Upper lobe of left lung (tissue), 6 donors: ENCODE measurements at places on chromosomes 6 and 20. TPM values are rescaled to one million over a fixed set of nuclear protein-coding genes. Genes with fewer than 3 reads are reported as not detected.

- DNase-seq = no peak
Measured at GRCh38 chr20:49349694-49350252, 71.9 kb upstream of the ZNFX1 start.

NKX2-2 gene
- total RNA-seq = not detected

- DNase-seq = no peak
Measured at GRCh38 chr6:133590196-133590595, 298.7 kb upstream of the TCF21 start.

TRIM10 gene
- not detected for total RNA-seq

CTCFL gene
- total RNA-seq = 0.14 TPM

ARMC12 gene
- total RNA-seq = 0.54 TPM

SLC17A2 gene
- total RNA-seq = not detected

- no peak for DNase-seq
Measured at GRCh38 chr6:6397842-6398241, 77.4 kb upstream of the F13A1 start.

DNA sequence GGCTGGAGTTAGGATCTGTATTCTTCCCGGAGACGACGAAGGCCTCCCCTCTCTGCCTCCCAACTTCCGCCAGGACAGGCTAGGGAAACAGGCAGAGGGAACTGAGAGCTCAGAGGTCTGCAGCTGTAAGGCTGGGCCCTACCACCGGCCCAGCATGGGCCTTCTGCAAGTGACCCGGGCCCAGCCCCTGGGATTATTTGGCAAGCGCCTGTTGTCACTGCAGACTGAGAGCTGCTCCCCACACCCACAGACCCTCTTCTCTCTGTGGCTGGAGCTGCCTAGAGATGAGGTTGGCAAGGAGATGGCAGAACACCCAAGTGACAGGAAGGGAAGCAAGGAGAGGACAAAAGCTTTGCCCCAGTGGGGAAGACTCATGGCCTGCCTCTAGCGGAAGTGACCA, 212.6 kb downstream of the ZDHHC14 start:
- no peak for DNase-seq

- no peak for DNase-seq
Measured at GRCh38 chr6:118860880-118861279, 33.1 kb upstream of the ASF1A start.

- DNase-seq = no peak
Measured at GRCh38 chr20:8815208-8815607, 253.7 kb upstream of the PLCB4 start.

DNA sequence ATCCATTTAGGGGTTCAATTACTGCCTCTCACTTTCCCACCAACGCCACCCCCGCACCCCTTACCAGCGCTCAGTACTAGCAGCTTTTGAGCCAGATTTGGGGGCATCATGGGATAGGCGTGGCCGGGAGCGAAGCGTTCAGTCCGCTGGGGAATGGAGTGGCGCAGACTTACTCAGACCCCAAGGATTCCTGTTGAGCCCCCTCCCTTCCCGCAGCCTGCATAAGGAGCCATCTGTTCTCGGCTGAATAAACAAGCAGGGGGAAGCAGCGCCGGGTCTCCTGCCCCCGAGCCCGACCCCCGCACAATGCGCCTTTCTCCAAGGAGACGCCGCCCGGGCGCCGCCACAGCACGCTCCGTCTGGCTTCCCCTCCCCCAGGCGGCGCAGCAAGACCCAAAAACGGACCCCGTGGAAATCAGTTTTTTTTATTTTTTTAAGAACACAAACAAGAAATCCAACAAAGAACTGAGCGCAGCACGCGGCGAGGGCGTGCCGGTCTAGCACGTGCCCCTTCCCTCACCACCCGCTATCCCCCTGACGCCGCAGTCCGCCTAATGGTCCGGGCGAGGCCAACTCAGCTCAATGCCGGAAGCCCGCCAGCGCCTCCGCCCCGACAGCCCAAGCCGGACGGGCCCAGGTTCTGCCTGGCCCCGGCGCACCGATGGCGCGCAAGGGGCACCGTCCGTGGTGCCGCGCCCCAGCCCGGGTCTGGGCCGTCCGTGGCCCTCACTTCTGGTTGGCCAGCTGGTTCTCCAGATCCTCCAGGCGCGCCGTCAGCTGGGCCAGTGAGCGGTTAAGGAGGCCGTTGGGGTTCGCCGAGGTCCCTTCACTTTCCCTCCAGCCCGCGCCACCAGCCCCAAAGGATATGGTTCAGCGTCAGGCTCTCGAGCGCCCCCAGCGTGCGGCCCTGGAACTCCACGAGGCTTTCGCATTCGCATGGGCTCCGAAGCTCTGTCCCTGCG, 13.3 kb upstream of the RBPJL start:
- peak; percentile 98 for DNase-seq

- no peak for DNase-seq
Measured at GRCh38 chr6:126227833-126228702, 111.8 kb upstream of the CENPW start.

- no peak for DNase-seq
Measured at GRCh38 chr6:117381749-117382148, 44.0 kb downstream of the ROS1 start.

GRCh38 chr6:147888374-147888773, 379.9 kb downstream of the SAMD5 start:
- no peak for DNase-seq

- no peak for DNase-seq
Measured at GRCh38 chr6:13113376-13113775, 215.0 kb downstream of the TBC1D7 start.
